ENCODE measurements at places on chromosomes 3 and 15. TPM values are rescaled to one million over a fixed set of nuclear protein-coding genes. Genes with fewer than 3 reads are reported as not detected.

DNA sequence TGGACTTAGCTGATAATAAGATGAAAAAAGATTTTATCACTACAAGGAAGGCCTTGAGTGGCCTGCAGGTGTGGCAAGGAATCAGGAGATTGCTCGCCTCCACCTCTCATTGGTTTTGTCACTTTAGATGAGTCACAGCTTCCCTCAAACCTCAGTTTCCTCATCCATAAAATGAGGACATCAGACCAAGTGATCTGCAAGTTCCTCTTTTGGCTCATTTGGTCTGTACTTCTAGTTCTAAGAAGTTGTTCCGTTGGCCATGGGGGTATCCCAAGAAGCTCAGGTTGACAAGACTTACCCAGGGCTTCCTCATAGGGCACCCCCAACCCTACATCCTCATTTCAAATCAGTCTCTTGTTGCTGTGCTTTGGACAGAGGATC, 254.1 kb downstream of the UACA start:
- peak; percentile 41 for DNase-seq

GRCh38 chr3:116306720-116307119, 138.6 kb downstream of the LSAMP start:
- no peak for DNase-seq

DNA sequence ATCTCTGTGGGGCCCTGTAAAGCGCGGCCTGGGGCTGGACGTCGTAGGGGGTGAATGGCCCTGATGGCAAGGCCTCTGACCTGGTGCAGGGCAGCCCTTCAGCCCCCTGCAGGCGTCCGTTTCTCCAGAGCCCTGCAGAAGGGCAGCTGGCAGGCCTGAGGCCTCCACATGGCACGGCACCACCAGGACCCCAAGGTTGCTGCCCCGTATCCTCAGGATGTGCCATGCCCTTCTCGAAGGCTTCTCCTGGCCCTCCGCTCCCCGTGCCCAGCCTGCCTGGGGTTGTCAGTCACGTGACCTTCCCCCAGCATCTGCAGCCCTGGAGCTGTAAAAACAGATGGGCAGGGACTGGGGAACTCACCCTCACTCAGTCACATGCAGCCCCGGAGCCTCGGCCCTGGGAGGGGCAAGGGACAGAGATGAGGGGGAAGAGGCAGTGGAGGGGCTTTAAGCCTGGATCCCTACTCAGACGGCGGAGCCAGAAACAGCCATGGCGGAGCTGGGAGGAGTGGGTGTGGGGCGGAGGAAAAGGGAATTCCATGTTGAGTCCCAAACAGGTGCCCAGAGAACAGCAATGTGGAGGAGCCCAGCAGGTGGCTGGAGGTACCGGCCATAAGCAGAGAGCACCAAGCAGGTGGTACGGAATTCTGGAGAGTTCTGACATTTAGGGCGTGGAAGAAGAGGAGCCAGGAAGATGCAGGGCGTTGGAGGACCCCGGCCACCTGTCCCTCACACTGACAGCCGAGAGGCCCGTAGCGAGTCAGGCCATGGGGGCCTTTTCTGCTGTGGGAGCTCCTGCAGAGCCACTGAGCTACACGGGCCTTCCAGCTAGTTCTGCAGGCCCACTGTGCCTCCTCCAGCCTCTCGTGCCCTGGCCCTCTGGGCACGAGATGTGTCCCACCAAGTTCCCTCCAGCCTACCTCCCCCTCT, 193.1 kb downstream of the XXYLT1 start:
- no peak for DNase-seq

DNA sequence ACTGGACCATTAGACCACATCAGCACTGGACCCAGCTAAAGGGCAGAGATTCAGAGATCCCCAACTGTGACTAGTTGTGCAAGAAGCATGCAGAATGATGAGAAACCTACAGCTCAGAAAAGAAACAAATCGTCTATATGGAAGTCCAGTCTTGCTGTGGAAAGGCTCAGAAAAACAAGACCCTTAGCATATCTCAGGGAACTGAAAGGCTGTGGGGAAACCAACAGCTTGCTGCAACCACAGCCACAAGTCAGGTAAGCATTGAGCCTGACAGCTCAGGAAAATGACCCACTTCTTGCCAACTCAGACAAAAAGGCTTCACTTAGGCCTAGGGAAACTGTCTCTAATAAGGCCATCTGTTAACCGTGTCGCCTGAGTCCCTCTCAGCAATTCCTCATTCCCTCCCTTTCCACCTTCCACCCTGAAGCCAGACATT, 145.6 kb downstream of the LSAMP start:
- no peak for DNase-seq

DNA sequence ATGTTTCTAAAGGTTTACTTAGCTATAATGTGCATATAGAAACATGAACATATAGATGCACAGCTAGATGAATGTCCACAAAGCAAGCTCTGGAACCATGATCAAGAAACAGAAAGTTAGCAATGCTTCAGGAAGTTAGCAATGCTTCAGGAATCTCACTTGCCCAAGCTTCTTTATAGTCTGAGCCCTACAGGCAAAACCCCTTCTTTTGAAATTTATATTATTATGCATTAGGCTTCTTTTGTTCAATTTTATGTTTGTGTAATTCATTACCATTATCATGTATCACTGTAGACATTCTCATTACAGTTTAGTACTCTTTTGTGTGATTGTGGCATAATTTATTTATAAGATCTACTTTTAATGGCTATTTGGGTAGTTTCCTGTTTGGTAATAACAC, 286.4 kb upstream of the BCHE start:
- peak; percentile 75 for DNase-seq

GRCh38 chr3:6282918-6283317, 578.0 kb upstream of the GRM7 start:
- DNase-seq, result no peak

DNA sequence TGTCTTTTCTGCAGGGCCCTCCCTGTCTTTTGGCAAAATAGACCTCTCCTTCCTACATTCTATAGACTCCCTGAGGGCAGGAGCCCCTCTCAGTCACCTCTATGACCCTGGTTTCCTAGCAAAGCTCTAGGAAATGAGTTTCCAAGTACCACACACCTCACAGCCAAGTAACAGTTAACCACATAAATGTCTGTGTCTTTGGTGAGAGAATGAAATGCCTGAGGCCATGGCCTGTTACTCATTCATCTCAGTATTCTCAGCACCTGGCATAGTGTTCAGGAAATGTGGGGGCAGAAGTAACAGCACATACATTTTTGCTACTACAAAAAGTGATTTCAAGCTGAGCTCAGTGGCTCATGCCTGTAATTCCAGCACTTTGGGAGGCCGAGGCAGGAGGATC, 21.0 kb downstream of the RFT1 start:
- DNase-seq, result peak; percentile 97

GRCh38 chr3:24355806-24356205, 138.8 kb downstream of the THRB start:
- no peak for DNase-seq

CACNA2D2 gene
- total RNA-seq, result not detected

GRCh38 chr3:170258105-170258487, 35.9 kb downstream of the PRKCI start:
- DNase-seq, result no peak

- DNase-seq, result no peak
These were observed 121.3 kb downstream of the CHST2 start for GRCh38 chr3:143240886-143241285.

IGSF10 gene
- total RNA-seq, result not detected

DIPK2A gene
- 35.5 TPM for total RNA-seq

- DNase-seq, result peak; percentile 68
These were observed 8.6 kb downstream of the NT5DC2 start for GRCh38 chr3:52524752-52525679.

DNA sequence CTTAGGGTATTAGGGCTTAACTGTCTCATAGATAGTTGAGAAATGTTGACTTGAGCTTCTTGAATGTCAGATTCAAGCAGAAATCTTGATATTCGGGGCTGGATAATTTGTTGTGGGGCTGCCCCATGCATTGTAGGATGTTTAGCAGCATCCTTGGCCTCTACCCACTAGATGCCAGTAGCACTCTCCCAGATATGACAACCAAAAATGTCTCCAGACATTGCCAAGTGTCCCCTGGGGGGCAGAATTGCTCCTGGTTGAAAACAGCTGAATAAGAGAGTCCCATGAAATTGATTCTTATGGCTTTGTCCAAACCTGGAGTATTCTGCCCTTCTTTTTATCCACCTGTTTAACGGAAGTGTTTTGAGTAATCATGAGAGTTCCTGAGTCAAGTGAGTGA, 15.9 kb upstream of the LCMT2 start:
- no peak for DNase-seq

- DNase-seq, result no peak
These were observed 14.9 kb upstream of the SENP7 start for GRCh38 chr3:101527906-101528305.

DNA sequence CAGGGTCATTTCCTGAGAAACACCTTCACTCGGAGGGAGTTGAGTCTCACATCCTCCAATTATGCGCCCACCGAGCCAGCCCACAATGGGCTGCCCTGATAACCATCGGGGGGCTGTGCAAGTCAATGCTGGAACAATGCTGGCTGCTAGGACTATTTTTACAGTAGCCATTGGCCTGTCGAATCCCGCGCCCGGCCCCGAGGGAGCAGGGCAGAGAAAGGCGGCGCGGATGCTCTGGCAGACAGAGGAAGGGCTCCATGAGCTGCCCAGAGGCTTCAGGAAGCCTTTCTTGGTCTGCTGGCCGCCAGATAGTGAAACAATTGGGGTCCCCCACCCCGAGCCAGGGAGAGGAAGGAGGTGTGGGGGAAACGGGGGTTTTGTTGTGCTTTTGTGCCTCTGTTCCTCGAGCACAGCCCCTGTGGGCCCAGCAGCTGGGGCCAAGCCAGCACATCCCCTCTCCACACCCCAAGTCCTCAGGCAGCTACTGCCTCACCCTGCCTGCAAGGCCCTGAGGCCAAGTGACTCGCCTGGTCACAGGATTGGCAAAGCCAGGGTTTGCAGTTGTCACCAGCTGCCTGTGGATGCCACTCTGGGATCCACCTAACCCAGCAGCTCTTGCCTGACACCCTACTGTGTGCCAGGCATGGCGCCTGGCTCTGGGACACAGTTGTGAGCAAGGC, 39.0 kb downstream of the SLC6A6 start:
- no peak for DNase-seq

POLG gene
- 85.6 TPM for total RNA-seq

DNA sequence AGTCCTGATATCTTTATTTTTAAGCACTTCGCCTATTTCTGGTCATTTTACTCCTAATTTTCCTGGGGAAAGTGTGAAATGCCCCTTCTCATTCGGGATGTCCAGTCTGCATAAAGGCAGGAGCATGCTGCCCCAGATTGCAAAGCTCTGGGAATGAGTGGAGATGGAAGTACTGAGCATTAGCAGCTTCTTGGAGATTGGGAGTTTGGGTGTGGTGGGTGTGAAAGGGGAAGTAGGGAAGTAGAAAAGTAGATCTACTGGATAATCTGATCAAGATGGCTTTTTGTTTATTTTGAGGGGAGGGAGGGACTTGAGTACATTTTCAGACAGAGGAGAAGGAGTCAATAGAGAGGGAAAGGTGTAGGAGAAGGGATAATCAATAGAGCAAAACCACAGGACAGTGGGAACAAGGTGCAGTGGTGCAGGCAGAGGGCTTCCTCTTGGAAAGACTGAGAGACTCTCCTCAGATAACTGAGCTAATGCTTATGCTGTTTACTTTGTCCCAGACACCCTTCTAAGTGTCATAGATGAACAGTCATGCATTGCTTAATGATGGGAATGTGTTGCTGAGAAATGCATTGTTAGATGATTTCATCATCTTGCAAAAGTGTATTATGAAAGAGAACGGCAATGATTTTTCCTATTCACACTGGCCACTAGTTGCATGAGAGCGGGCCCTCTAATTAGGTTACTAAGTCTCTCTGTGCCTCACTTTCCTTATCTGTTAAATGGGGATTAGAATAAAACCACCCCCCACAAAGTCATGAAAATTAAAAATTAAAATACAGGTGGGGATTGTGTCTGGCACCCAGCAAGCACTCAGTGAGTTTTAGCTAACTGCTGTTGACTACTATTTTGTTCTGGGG, 45.5 kb downstream of the PHLDB2 start:
- DNase-seq, result peak; percentile 99

DNA sequence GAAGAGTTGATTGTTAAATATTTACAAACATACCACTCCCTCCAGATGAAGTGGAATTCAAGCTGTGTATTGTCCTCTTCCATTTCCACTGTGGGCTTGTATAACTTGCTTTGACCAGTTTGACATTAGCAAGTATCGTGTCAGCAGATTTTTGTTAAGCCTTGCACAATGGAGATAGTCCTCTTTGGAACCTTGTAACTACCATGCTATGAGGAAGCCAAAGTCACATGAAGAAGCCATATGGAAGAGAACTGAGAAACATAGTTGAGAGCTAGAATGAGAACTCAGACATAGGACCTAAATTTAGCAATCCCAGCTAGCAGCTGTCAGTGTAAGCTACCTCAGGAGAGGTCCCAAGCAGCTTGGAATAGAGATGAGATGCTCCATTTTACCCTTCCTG, 889.2 kb downstream of the PDCD6IP start:
- no peak for DNase-seq

DNA sequence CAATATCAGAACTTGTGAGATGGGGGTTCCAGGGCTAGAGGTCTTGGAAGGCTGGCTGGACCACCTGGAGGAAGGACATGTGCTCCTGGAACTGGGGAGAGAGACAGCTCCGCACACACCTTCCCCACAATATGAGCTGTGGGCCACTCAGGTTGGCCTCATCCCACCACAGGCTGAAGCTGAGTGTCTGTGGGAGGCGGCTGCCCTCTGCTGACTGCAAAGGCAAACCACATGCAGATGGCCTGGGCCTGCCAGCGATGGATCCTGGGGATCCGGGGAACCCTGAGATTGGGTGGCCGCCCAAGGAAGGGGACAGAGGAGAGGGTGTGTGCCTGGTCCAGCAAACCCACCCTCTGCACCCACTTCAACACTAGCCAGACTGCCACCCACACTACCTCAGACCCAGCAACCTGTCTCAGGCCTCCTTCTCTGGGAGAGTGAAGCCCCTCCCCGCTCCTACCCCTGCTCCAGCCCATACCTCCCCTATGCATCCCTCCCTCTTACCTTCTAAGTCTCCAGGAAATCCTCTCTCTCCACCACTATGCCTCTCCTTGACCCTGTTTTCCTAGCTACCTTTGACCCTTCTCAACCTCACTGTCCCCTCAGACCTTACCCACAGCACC, 44.8 kb downstream of the CYP11A1 start:
- peak; percentile 29 for DNase-seq

DNA sequence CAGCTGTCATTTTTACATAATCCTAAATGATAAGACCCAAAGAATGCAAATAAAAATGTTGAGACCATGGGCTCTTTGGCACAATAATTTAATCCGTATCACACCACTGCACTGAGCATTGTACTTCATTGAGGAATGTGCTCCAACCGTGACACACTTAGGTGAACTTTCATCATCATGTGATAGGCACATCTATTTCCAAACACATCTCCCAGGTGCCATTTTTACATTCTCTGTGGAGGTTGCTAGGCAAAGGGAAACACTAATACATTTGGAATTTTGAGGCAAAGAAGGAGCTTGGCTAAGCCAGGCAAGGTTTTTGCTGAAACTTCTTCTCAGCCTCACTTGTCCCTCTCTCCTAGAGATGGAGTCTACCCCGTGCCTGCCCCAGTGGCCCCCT, 68.7 kb downstream of the LRTM1 start:
- peak; percentile 78 for DNase-seq

KNG1 gene
- total RNA-seq, result not detected

GRCh38 chr3:122481390-122481789, 33.3 kb downstream of the KPNA1 start:
- DNase-seq, result no peak

All from bronchial epithelial cell (primary cell).